Dorsolateral prefrontal cortex (tissue), 122 donors: ENCODE measurements at places on chromosomes 7 and 10.

DNA sequence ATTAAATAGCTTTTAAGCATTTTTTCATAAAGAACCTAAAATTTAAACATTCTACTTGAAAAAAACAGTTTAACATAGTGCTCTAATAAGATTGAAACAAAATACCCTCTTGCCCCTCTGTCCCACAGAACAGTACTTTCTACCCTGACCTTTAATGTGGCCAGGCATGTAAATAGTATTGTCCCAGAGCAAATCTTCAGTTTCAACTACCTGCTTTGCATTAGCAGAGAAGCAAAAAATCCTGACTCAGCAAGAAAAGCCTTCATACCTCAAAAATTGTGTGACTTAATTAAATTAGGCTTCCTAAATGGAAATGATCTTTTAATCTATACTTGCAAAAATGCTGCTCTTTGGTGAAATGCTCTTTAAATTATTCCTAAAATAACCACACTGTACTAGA, 237.4 kb upstream of the AOAH start:
- DNase-seq, result no peak

DNA sequence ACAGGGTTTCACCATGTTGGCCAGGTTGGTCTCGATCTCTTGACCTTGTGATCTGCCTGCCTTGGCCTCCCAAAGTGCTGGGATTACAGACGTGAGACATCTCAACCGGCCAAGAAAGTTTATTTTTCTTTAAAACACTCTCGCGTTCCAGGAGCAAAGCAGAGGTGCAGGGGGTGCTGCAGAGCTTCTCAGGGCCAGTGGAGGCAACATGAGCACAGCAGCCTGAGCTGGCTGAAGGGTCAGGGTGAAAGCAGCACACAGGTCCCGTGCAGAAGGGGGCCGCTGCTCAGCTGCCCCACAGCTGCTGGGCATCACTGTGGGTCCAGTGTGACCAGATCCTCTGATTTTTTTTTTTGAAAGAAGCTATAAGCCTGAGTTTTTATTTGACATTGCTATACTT, 46.1 kb downstream of the EPHB4 start:
- no peak for DNase-seq

- DNase-seq, result no peak
Observed at GRCh38 chr10:12417331-12417730, 68.0 kb downstream of the CAMK1D start.

DNA sequence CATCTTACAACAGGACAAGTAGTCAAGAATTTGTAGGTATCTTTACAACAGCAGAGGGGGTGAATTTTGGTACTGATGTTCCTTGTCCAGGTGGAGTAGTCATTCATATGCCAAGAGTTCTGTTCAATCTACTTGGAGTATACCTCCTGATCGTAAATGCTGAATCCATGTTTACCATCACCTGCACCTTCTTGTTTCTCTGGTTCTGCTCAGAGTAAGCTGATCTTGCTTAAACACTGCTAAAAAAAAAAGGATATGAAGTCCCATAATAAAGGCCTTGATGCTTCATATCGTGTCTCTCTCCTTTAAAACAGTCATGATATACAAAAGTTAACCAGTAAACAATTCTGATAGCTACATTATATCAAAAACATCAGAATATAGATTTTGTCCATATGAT, 45.3 kb upstream of the FOXP2 start:
- DNase-seq, result no peak

DNA sequence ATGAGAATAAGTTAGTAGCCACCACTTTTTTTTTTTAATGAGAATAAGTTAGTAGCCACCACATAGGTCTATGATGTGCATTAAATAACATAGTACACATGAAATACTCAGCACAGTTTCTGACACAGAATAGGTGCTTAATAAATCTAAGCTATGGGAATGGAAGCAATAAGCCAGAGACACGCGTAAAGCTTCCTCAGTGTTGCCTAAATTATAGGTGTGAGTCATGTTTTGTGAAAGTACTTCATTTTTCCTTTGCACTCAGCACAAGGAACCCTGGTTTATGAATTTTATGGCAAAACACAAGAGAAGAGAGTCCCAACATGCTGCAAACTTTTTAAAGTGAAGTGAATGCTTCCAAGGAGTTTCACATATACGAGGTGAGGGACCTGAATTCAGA, 267.4 kb downstream of the RNLS start:
- no peak for DNase-seq

GRCh38 chr10:19986591-19986990, 170.4 kb downstream of the PLXDC2 start:
- DNase-seq, result no peak

- DNase-seq, result no peak
Observed at GRCh38 chr7:45713669-45714520, 139.7 kb downstream of the ADCY1 start.

- DNase-seq, result no peak
Observed at GRCh38 chr7:121519548-121520521, 123.7 kb upstream of the FAM3C start.

- DNase-seq, result no peak
Observed at GRCh38 chr10:77086081-77086480, 551.5 kb downstream of the KCNMA1 start.

DNA sequence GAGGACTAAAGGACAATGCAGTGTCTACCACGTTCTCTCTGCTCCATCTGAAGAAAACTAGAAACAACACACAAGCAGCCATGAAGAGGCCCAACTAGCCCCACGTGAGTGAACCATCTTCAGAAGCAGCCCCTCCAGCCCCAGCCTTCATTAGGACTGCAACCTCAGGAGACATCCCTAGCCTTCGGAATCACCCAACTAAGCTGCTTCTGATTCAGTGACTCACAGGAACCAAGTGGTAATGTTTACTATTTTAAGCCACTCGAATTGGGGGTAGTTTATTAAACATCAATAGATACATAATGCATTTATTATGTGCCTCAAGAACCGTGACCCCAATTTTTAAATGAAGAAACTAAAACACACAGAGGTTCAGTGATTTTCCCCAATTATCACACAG, 22.6 kb downstream of the ARHGAP12 start:
- DNase-seq, result no peak

- no peak for DNase-seq
Observed at GRCh38 chr7:3272691-3273141, 28.3 kb upstream of the SDK1 start.

- no peak for DNase-seq
Observed at GRCh38 chr10:132425757-132426155, 28.8 kb downstream of the PWWP2B start.

GRCh38 chr7:104772405-104773345, 241.3 kb upstream of the KMT2E start:
- no peak for DNase-seq

DNA sequence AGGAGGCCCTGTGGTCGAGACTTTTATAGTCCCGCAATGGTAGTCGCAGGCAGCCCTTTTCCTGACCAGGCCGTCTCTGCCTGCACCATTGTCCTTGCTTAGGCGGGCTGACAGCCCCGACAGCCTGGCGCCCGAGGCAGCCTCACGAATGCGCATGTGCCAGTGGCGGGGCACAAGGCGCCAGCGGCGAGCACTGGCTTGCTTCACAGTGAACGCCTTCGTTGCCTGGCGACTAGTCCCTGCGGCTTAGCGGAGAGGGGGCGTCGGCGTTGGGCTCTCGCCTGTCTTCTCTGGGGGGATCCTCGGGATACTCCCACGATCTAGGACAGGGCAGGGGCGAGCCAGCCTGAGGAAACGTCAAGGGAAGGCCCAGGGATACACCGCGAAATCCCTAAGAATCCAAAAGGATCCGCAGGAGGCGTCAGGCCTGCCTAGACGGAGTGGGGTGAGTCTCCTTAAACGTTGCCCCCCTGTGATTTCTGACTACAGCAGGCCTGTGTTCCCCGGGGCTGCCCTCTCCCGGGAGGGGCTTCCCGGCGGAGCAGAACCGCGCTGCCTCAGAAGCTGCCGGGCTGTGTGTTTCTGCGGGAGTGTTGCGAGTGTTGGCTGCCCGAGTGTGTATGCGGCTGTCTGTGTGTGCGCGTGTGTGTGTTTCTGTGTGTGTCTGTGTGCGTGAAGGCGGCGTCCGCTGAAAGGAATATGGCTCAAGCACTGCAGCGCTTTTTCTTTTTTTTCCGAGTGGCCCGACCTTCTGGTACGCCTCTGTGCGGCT, 20.5 kb upstream of the ZNF273 start:
- peak; percentile 84 for DNase-seq

DNA sequence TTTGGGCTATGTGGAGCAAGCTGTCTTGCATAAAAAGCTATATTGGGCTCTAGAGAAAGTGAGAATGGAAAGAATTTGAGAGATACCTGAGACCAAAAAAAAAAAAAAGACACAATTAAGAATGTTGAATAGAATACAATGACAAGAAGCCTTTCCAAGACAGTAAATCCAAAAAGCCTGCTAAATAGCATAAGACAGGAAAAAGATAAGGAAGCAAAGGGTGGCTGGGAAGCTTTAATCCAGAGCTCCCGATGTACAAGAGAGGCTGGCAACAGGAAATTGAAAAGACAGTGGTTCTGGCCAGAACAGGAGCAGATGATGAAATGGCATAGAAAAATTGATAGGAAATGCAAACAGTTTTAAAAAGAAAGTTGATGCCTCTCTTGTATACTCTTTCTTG, 174.9 kb downstream of the CACNA2D1 start:
- DNase-seq, result no peak

GRCh38 chr7:116899308-116899707, 36.9 kb downstream of the CAPZA2 start:
- no peak for DNase-seq

GRCh38 chr10:20795391-20795790, 101.7 kb downstream of the NEBL start:
- DNase-seq, result no peak

DNA sequence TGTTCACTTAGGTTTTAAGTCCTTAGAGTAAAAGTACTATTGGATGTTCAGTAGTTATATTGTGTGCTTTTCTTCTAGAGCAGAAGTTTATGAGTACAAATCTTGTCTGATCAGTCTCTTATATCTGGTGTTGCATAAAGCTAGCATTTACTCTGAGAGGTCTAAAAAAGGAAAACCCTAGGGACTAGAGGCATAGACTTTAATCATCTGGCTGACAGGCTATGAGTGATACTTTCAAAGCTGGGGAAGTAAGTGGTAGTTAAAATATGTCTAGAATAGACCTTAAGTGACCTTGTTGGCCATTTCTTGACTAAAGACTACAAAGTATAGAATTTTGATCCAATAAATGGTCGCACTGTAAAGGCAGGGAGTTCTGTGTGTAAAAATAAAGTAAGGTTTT, 32.9 kb upstream of the PHYHIPL start:
- no peak for DNase-seq

- DNase-seq, result no peak
Observed at GRCh38 chr10:71344993-71345480, 26.0 kb downstream of the SLC29A3 start.

GRCh38 chr7:22730066-22730710, 3.2 kb downstream of the IL6 start:
- no peak for DNase-seq

GRCh38 chr7:2819161-2819953, 24.8 kb downstream of the GNA12 start:
- no peak for DNase-seq

DNA sequence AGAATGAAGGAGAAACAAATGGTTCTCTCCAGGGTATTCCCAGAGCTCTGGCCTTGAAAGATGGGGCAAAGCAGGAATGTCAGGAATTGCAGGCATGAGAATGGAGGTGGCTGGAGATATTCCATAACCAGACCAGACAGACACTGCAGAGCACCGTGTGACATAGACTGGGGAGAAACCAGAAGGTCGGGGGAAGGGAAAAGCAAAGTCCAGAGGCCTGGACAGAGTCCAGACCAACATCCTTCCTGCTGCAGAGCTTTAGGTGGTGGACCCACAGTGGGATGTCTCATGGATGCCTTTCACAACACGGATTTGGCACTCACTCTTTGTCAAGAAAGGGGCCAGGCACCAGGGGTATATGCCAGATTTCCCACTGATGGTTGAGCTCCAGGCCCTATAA, 177.2 kb upstream of the INHBA start:
- DNase-seq, result no peak

GRCh38 chr7:151423226-151423625, 13.4 kb upstream of the WDR86 start:
- no peak for DNase-seq

GRCh38 chr7:99729486-99730237, 5.3 kb downstream of the CYP3A7 start:
- no peak for DNase-seq

- no peak for DNase-seq
Observed at GRCh38 chr10:104541820-104542219, 99.3 kb upstream of the SORCS3 start.

- no peak for DNase-seq
Observed at GRCh38 chr10:82609845-82610244, 734.9 kb downstream of the NRG3 start.

DNA sequence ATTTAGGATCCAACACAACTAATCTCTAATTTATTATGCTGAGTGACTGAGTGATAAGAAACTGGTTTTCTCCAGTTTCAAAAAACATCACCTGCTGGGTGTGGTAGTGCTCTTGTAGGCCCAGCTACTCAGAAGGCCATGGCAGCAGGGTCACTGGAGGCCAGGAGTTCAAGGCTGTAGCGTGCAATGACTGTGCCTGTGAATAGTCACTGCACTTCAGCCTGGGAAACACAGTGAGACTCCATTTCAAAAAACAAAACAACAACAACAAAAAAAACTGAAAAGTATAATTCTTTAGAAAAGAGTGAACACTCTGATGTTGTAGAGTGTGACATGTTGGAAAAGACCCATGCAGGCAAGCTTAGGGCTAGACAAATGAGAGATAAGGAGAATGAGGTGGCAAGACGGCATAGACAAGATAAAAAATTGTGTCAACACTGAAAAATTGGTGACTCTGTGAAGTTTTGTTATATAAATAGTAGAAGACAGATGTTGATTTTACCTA, 150.1 kb upstream of the GPR22 start:
- DNase-seq, result no peak

DNA sequence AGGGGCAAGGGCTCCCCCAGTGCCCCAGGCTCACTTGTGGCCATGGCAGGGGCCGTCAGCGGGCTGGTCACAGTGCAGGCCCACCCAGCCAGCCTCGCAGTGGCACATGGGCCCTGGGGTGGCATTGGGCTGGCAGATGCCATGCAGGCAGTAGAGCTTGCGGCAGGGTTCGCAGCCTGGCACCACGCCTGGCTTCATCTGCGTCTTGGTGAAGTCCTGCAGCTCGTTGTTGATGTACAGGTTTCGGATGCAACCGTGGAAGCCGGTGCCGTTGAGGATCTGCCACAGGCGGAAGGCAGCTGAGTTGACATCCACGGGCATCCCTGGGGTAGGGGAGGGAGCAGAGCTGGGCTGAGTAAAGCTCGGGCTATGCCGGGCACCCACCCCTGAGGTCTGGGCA, 170.6 kb downstream of the LCOR start:
- DNase-seq, result no peak

GRCh38 chr7:54663603-54664234, 95.3 kb downstream of the SEC61G start:
- DNase-seq, result no peak
